Activated T-helper 1 cell treated with anti-CD3 and anti-CD28 coated beads, Interleukin-2, amount 50 U/mL, for 16 hours (primary cell): ENCODE measurements at places on chromosomes 2 and 18.

DNA sequence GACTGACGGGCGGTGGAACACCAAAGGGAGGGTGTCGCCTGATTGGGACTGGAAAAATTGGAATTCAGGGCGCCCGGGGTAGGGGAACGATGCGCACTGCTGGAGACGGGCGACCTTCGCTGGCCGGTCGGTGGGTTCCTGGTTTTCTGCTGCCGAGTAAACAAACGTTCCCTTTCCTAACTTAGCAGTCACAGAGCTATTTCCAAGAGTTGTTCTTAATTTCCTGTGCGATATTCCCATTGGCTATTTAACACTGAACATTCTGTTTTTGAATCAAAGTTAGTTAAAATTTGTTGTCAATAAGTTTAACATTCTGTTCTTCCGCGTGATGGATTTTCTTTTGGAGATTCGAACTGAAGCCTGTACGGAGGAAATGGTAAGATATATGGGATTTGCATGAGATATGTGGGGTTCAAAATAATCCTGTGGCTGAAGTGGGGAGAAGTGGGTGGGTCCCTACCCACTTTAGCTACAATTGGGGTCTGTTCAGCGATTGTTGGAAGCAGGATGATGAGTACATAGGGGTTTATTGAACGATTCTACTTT is 862 bp downstream of the C18orf54 start:
- DNase-seq, result no peak

DNA sequence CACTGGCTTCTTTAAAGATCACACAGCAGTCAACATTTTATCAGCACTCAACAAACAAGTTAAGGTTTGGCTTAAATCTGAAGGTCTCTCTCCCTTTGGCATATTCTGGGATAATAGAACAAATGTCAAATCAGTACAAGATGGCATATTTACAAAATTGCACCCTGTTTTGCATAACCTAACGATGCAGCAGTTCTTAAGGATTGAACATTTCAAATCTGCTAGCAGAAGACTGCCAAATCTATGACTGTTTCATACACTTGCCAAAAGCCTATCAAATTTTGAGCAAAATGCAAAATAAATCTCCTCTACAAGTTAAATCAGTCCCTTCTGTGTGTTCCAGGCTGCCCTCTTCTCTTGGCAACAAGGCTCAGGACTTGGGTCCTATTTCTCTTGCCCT is 73.6 kb downstream of the DPP4 start:
- no peak for DNase-seq

- no peak for DNase-seq
Observed at GRCh38 chr18:44770641-44771040, 90.0 kb downstream of the SETBP1 start.

GRCh38 chr18:13273800-13274199 is 55.2 kb downstream of the LDLRAD4 start:
- no peak for DNase-seq

GRCh38 chr2:236366049-236366387 is 101.8 kb upstream of the ASB18 start:
- no peak for DNase-seq

- no peak for DNase-seq
Observed at GRCh38 chr18:11159844-11160243, 10.5 kb upstream of the PIEZO2 start.
